CD4-positive, alpha-beta T cell treated with Interleukin-17A for 1 hour (primary cell): ENCODE measurements at places on chromosomes 11 and 22.

GRCh38 chr11:65445604-65446445, 23.2 kb downstream of the NEAT1 start:
- peak; percentile 31 for DNase-seq

GRCh38 chr22:37303821-37304274, 21.5 kb downstream of the CYTH4 start:
- no peak for DNase-seq

GRCh38 chr11:133413703-133414102, 118.6 kb downstream of the OPCML start:
- no peak for DNase-seq

- DNase-seq: no peak
These were observed 32.4 kb upstream of the CBX7 start for GRCh38 chr22:39184586-39185577.

- DNase-seq: no peak
These were observed 129.0 kb upstream of the LDLRAD3 start for GRCh38 chr11:35814720-35815305.

- DNase-seq: no peak
These were observed 331.8 kb downstream of the AASDHPPT start for GRCh38 chr11:106409222-106409621.

DNA sequence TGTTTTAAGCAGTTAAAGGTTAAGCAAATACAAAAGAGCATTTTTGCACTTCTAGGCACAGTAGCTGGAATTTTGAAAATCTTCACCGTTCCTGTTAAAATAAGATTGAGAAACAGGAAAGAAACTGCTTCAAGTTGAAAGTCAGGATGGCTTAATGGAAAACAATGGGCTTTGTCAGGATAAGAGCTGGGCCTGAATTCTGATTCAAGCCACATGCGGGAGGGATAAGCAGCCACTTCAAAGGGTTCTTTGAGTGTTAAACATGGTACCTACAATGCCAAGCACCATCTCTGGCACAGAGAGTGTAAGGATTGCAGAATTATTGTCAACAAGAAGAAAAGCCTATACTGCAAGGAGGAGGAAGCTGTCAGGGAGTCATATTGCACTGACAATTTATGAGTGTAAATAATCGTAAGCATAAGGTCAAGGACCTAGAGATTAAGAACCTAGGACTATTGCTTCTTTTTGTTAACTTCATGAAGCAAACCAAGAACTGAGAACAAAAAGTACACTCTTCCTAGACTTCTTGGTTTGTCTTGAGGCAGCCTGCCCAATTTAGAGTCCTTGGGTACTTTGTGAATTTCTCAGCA, 32.5 kb downstream of the MPPED2 start:
- no peak for DNase-seq

GRCh38 chr11:20026629-20027555, 133.4 kb downstream of the DBX1 start:
- no peak for DNase-seq

- no peak for DNase-seq
These were observed 14.3 kb upstream of the ARRB1 start for GRCh38 chr11:75365711-75366181.

DNA sequence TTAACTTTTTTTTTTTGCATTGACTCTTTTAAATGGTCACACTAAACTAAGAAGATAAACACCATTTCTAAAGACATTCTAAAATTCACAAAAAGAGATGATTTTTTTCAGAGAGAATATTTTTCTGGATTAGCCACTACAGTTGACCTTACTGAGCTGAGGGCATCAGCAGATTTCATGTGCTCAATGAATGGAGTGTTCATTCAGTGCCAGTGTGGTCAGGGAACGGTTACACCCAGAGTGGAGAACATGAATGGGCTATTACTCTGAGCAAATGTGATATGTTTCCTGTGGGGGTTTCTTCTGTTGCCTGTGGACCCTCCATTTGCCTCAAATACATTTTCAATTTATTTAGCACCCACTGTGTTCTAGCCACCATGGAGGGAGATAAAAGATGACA, 19.1 kb downstream of the PKNOX2 start:
- DNase-seq: no peak

GRCh38 chr11:120746376-120746775, 234.8 kb downstream of the GRIK4 start:
- no peak for DNase-seq

DNA sequence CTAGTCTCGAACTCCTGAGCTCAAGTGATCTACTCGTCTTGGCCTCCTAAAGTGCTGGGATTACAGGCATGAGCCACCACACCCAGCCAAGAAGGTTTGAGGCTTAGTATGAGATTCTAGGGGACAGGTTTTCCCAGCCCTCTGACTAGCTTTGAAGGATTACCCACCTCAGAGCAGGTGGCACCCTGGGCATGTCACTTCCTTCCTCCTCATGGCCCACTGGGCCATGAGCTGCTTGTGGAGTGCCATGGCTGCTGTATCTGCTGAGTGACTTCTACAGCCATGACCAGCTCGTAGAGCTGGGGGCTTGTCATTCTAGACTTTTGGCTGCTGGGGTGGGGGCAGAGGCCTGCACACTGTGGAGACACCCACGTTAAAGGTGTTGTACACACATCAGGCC, 25.1 kb downstream of the TOM1 start:
- no peak for DNase-seq
